Stimulated activated CD4-positive, alpha-beta T cell treated with anti-CD3 and anti-CD28 coated beads, Interleukin-12 subunit alpha, Interleukin-12 subunit beta, amount 100 ng/mL, for 4 hours (primary cell): ENCODE measurements at places on chromosomes 13 and 19.

- DNase-seq, result no peak
Observed at GRCh38 chr19:37304190-37304883, 66.6 kb upstream of the ZNF527 start.

- no peak for DNase-seq
Observed at GRCh38 chr13:95136638-95137037, 164.6 kb downstream of the ABCC4 start.

- no peak for DNase-seq
Observed at GRCh38 chr13:43232873-43233265, 209.5 kb downstream of the DNAJC15 start.

DNA sequence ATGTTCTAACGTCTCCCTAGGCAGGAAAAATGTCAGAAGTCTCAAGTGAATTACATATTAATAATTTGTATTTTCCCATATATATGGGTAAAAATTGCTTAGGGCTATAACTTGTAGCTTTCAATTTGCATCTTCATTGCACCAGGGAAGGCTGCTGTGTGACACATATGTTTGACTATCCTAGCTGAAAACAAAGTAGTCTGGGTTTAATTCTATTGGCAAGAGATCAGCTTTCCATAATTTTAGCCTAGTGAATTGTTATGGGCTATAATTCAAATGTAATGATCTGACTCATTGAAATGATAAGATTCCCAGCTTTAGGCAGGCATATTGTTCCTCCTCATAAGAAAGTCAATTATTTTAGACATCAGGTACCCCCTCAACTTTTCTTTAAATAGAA is 553.1 kb downstream of the DCT start:
- no peak for DNase-seq

DNA sequence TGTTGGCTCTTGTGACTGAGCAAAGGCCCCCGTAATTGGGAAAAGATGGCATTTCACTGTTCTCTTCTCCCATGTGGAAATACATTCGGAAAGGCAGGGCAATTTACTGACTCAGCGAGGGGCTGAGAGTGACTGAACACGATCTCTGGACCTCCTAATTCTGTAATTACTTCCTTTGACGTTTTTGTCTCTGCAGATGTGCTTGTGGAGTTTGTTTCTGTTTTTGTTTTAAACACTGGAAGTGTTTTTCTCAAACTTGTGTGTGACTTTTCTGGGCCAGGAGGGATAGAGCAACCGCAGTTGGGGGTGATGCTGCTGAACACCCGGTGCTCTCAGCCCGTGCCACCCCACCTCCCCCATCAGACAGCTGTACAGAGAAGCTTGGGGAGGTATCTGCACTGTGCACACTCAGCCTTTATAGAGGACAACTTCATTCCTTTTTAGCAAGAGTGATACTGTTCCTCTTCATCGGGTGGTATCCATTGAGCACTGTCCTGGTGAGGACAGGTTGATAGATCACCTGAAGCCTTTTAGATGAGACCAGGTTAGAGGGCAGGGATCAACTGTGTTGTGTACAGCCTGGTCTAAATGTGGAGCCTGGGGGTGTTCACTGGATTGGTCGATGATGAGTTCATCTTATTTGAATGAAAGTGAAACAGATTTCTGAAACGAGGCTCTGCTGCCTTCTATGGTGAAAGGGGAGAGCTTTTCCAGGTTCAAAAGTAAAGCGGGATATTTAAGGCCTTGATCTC is 117.4 kb downstream of the ESD start:
- DNase-seq, result no peak

- no peak for DNase-seq
Observed at GRCh38 chr19:19040417-19040816, 7.0 kb downstream of the ARMC6 start.

DNA sequence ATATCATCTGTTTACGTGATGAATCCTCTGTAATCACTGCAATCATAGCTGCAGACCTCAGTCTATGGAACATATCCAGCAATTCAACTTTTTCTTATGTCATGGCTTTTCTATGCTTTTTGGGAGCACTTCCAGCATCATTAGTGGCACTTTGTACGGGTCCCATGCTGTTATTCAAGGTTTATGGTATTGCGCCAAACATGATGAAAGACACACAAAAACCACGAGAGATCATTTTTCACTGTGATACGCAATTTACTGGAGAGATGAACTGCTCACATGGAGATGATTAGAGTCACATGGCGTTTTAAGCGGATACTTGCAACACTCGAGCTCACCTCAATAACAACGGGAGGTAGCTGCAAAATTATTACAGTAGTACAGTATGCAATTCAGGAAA is 2101.7 kb upstream of the PCDH20 start:
- DNase-seq, result no peak

GRCh38 chr13:98176777-98177608 is at the start of gene RNF113B:
TSS of gene RNF113B (minus strand) at chr13:98177269. CDS start at chr13:98177236, 33 bp downstream.
- no peak for DNase-seq

DNA sequence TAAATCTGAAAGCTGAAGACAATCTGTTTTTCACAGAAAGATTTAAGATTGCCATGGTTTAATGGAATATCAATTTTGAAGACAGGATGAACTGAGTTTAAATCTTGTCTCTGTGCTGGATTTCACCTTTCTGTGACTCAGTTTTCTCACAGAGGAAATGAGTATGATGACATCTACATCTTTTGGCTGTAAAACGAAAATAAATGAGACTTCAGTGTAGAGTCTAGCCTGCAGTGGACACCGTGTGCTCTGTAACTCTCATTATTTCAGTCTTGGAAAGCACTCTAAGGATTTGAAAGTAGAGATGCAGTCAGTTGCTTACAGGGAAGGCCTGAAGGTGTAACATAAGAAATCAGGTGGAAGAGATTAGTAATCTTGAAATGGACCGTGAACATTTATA is 150.4 kb downstream of the NALCN start:
- DNase-seq, result no peak

DNA sequence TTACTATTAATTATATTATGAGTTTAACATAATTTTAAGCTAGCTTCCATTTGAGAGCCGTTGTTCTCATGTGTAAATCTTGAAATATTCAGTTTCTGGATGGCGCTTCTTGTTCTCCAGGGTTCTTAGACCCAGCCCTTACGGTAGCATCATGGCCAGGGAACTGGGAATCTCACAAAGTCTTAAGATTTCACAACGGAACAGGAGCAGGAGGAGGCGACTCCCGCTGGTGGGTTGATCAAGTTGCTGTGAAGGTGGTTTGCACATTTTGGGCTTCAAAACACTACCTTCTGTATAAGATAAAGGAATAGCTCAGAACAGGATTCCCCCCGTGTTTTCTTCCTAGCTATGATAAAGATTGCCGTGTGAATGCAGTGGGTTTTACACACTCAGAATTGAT is 2.8 kb downstream of the NAXD start:
- no peak for DNase-seq

- DNase-seq, result no peak
Observed at GRCh38 chr13:33316890-33317289, 31.3 kb upstream of the STARD13 start.

DNA sequence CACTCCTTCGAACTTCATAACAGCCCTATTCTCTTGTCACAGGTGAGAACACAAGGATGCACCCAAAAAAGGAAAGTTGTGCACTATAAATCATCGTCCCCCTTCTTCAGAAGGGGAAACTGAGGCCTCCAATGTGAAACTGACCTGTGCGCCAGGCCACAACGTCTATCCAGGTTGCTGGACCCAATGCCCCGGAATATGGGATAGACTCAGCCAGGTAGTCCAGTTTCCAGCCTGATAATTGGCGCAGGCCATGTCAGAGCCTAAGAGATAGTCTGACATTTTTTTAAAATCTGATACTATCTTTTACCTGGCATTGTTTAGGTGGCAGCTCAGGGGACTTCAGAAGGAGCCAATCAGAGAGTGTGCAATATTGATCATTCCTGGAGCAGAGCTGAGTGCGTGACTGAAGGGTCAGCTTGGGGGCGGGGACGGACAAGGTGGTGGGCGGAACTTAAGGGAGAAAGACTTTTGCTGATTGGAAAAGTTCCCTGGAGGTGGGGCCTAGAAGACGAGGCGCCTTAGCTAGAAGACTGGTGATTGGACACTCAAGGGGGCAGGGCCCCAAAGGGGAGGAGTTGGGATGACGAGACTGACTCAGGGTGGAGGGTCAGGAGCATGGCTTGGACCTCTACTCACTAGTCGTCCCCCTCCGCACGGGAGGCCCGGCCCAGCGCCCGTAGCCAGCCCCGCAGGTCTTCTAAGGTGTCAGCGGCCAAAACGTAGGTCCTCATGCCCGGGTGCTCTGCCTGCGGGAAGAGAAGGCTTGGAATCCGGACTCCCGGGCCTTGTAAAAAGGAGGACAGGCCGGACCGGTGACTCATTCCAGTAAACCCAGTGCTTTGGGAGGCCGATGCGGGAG is 8.5 kb downstream of the PLEKHA4 start:
- no peak for DNase-seq
